Activated CD4-positive, alpha-beta T cell treated with anti-CD3 and anti-CD28 coated beads, Interleukin-2, amount 50 U/mL, for 48 hours (primary cell): ENCODE measurements at places on chromosomes 1 and 21.

DNA sequence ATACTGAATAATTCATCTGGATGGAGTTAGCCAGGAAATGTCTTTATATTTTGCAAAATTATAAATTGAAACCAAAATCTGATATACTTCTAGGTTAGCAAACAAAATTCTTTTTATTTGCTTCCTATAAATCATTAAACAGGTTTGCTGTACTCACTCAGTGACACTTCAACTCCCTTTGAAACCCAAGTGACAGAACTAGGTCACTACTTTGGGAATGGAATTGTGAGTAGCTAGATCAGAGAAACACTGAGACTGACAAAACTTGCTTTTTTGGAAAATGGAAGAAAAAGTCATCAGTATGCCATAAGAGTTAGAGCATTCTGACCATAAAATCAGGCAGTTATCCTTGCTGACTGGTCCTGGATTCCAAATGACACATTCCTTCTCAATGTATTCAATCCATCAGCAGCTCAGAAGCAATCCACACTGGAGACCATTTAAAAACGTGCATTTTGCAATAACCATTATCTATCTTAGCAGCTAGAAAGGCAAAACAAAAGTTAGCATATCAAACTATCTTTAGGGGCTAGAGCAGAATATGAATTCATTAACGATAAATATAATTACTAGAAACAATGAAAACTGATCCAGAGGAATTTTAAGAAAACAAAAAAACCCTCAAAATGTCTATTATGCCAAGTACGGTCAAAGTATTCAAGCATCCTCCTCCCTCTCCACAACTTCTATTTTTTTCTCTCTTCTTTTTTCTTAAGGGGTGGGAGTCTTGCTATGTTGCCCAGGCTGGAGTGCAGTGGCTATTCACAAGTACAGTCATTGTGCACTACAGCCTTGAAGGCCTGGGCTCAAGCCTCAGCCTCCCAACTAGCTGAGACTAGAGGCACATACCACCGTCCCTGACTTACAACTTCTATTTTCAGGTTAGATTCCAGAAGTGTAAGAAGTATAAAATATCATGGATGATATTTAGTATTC lies 60.1 kb downstream of the HNRNPR start:
- DNase-seq = no peak

GRCh38 chr1:224181453-224181810 lies 1.6 kb upstream of the DEGS1 start:
- DNase-seq = no peak

GRCh38 chr1:27726173-27727044 lies 648 bp downstream of the FAM76A start:
- DNase-seq = peak; percentile 41

DNA sequence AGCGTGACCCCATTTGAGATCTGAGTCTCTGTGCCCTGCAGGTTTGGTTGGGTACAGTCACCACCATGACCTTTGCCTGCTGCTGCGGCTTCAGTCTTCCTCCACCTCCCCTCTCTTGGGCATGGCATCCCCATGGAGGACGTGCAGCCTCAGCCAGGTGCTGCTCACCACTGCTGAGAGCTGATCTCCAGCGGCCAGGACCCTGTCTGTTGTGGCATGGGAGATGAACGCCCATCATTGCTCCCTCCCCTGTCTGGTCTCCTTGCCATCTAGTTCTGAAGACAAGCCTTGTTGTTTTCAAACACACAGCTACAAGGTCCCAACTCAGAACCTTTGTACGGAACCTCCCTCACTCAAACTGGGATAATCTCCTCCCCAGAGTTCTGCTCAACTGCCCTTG lies 19.2 kb upstream of the PKP1 start:
- no peak for DNase-seq

- no peak for DNase-seq
Measured at GRCh38 chr1:57311006-57311405, 112.9 kb downstream of the DAB1 start.

GRCh38 chr1:225754940-225755641 lies 22.5 kb upstream of the SRP9 start:
- no peak for DNase-seq

DNA sequence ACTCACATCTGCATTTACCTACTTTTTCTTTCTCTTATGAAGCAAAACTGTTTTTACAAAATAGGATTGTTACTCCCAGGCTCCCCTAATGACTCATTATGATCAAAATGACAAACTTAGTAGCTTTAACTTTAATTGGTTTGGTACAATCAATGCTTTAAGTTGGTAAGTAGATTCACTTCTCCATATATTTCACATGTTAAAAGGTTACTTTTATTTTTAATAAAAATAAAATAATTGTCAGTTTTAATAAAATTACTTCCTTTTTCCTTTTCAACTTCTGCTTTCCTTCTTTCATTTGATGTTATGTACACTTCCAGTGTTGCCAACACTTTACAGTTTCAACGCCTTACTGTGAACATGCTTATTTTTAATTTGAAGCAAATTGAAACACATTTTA lies 477.6 kb downstream of the SETD4 start:
- no peak for DNase-seq

DNA sequence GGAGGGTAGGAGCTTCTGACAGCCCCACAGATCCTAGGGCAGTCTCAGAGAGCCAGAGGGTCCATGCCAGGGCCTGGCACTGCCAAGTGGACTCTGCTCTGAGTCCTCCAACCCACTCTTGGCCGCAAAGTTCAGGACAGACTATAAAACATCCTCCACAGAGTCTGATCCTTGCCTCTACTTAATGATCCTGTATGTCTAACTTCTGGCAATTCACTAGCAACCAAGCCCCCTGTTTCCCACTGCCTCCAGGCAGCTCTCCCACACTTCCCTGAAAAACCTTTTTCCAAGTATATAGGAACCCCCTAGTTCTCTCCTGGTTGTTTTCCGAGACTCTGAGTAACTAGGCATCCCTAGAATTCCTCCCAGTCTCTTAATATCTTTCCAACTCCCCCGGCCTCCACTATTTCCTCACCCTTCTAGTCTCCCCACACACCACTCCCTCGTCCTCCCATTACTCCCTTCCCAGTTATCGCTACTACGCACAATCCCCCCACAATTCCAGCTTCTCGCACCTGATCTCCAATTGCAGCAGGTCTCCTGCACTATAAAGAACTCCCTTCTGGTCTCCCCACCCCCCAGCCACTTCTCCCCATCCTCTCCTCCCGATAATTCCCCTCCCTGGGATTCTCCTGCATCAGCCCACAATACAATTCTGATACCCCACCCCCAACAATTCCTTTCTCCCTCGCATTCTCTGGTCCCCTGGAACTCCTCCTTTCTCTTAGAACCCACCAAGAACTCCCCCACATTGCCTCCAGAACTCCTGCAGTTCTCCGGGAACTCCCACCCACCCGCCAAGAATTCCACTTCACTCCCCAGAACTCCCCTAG lies 574 bp downstream of the IGSF9 start:
- no peak for DNase-seq

DNA sequence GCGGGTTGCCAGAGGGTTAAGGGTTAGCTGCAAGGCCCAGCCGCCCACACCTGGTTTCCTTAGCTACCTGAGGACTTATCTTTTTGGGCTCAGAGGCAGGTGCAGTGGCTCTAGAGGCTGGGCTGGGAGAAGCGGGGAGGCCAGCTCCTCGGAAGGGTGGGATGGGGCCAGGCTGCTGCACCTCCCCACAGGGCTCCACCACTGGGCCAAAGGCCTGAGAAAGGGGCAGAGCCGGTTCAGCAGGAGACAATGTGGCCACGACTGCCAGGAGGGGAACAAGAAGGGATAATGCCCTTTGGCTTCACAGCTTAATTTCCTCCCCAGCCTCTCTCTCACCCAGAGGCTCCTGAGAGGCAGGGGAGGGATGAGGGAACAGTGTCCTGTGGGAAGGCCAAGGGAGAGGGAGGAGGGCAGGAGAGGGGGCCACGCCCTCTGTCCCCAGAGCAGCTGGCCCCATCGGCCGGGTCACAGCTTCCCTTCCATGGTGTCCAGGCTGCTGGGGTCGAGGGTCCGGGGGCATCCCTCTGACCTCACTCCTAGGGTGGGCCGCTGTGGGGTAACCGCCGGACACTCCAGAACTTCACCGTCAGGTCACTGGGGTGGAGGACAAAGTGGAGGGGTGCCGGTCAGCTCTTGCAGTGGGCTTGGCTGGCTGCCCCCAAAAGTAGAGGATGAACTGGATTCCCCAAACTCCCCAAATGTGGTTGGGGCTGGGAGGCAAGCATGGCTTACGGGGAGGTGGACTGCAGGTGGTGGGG lies 50.4 kb downstream of the KIF21B start:
- no peak for DNase-seq

DNA sequence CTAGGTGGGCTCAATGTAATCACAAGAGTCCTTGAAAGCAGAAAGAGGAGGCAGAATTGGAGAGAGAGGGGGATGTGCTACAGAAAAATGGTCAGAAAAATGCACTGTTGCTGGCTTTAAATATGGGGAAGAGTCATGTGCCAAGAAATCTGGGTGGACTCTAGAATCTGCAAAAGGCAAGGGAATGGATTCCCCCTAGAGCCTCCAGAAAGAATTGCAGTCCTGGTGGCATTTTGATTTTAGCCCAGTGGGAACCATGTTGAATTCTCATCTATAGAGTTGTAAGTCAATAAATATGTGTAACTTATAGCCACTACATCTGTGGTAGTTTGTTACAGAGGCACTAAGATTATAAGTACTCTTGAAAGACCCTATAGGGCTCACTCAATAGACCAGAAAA lies 210.3 kb downstream of the ASTN1 start:
- no peak for DNase-seq

DNA sequence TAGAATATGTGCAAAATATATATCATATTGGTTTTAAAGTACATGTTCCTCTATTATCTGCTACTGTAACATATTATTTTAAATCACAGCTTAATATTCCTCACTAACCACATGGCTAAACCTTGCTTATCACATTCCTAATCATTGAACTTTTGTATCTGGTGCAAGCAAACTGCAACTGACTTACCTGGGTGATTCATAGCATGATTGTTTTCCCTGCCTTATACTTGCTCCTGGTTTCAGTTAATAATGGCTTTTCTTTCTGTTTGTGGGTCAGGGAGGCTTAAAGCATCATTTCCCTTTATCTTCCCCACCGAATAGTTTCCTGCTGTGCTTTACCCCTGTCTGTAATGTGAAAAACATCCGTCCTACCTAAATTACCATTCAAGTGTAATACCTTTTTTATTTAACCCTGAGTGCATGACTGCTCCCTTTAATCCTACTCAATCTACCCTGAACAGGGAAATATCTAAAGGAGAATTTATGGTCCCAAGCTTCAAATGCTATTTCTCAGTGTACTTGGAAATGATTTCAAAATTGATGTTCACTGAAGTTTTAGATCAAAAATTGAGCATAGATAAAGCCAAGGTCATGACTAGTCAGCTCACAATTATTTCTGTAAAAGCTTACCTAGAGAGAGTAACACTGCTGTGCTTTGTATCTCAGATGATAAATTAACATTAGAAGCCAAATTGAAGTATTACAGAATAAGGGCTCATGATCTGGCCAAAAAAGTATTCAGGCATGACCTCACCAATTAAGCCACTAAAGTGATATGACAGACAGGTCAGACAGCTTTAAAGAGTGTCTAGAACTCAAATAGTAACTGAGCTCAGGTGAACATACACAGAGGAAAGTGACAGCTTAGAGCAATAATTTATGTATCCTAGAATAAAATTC lies 507.1 kb downstream of the BRINP3 start:
- no peak for DNase-seq

- no peak for DNase-seq
Measured at GRCh38 chr1:36530261-36530660, 47.5 kb upstream of the CSF3R start.

DNA sequence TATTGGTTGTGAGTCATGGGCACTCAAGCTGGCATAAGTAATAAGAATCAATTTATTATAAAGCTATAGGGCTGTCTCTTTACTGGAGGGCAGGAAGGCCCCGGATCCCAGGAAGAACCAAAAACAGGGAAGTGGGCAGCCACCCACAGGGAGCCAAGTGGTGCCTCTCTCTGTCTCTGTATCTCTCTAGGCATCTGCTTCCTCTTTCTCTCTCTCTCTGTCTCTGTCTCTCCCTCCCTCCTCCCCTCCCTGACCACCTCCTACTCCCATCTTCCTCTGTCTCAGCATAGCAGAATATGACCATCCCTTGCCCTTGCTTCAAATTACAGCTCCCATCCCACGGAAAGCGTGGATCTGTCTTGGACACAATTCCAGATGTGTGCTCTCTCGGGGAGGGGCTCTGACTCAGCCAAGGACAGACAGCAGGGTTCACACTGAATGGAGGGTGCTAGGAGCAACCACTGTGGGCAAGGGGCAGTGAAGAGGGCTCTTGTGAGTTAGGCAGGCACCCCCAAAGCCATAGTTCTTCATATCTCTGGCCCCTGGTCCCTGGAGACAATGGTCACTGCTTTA lies 80.4 kb upstream of the LPGAT1 start:
- DNase-seq = no peak

DNA sequence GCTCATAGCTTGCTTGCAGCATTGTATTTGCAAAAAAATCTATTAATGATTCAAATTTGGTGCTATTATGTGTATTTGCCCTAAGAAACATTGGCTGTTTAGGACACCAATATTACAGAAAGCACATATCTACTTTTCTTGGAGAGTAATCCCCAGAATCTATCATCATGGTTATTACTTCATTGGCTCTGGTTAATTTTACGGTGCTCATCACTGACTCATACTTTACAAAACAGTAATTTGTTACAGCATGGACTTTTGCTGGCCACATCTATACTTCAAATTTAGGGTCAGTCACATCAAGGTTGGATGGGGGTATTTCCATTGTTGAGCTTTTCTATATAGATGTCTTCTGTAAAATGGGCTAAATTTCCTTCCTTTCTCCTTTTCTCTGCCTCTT lies 45.7 kb downstream of the SH3GLB1 start:
- DNase-seq = no peak

DNA sequence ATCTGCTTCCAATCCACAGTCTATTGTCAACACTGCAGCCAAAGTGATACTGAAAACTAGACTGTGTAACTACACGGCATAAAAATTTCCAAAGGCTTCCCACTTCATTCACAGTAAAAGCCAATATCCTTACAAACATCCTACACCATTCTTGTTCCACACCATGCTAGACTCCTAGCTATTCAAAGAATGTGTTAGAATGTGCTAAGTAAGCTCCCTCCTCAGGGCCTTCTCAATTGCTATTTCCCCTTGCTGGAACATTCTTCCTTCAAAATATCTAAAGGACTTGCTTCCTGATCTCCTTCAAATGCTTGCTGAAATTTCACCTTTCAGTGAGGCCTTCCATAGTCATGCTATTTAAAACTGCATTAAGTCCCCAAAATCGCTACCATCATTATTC lies 228.1 kb downstream of the AKT3 start:
- no peak for DNase-seq

- no peak for DNase-seq
Measured at GRCh38 chr1:192639607-192640368, 3.8 kb downstream of the RGS13 start.

DNA sequence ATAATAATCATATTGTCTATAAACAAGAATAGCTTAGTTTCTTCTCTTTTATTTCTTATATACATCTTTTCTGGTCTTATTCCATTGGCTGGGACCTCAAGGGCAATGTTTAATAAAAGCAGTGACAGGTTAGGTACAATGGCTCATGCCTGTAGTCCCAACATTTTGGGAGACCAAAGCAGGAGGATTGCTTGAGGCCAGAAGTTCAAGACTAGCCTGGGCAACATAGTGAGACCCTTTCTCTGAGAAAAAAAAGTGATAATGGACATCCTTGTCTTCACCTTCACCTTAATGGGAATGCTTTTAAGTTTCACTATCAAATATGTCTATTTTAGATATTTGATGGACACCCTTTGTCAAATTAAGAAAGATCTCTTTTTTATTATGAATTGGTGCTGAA lies 8.1 kb downstream of the B3GALT5 start:
- DNase-seq = no peak

GRCh38 chr1:2032737-2033136 lies 13.6 kb downstream of the GABRD start:
- DNase-seq = no peak

GRCh38 chr1:162386292-162387225 lies 5.0 kb downstream of the C1orf226 start:
- DNase-seq = no peak
